NCI-H2171 (cell line): ENCODE measurements at places on chromosomes 4 and X.

- no peak for DNase-seq
Measured at GRCh38 chrX:6678313-6678712, 143.4 kb upstream of the VCX3A start.

DNA sequence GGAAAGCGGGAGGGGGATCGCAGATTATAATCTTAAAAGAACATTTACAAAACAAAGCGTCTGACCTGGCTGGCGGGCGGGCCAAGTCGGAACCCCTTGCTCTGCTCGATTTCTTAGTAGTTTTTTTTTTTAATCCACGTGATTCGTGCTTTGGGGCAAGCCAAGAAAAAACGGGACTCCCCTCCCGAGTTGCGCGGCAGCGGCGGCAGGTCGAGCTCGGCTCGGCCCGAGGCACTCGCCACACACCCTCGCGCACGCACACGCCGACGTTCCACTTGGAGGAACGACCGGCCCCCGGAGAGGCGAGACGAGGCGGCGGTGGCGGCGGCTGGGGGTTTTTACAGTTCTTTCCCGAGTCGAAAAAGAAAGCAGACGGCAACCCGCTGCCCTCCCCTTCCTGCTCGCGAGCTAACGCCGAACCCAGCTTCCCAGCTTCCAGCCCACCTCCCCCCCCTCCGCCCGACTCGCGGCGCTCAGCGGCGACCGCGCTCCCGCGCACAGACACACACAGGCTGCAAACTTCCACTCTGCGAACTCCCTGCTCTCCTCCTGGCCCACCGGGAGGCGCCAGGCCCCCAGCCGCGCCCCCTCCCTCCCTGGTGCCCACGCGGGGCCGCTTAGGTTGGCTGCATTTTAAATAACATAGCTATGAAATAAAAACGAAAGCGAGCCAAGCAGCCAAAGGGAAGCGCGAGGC is 1.2 kb downstream of the BCOR start:
- peak; percentile 18 for DNase-seq

DNA sequence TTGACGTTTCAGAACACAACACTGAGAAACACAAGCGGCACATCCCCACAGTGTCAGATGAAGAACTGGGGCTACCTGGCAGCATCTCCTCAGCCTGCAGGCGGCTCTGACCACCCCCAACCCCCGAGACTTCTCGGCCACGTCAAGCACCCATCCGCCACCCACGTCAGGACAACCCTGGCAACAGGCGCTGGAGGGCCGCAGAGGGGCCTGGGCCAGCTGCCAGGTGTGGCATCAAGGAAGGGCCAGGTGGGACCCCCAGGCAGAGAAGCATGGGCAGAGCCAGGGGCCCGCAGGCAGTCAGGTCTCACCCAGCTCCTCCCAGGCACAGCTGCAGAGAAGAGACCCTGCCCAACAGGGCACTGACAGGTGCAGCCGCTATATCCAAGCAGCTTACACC is 22.3 kb downstream of the GAK start:
- DNase-seq, result no peak

GRCh38 chr4:15848191-15848842 is 70.2 kb downstream of the CD38 start:
- no peak for DNase-seq

DNA sequence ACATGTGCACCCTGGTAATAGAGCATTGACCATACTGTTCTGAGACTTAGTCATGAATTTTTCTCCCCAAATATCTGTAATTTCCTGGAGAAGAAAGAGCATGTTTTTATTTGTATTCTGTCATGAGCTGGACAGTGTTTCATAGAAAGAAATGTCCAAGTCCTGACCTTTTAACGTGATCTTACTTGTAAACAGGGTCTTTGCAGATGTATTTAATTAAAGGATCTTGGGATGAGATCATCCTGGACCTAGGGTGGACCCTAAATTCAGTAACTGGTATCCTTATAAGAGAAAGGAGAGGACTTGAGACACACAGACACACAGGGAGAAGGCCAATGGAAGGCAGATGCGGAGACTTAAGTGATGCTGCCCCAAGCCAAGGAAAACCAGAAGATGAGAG is 3.6 kb downstream of the ADGRA3 start:
- no peak for DNase-seq

GRCh38 chrX:103475381-103475780 is 43.9 kb downstream of the RAB40A start:
- DNase-seq, result no peak

- no peak for DNase-seq
Measured at GRCh38 chrX:38595801-38596200, 34.5 kb downstream of the TSPAN7 start.
